Ureter (tissue), 1 donor: ENCODE measurements at places on chromosomes 11 and 22. TPM values are rescaled to one million over a fixed set of nuclear protein-coding genes. Genes with fewer than 3 reads are reported as not detected.

GRCh38 chr11:100009728-100010127 is 677.4 kb upstream of the ARHGAP42 start:
- DNase-seq, result no peak

- peak; percentile 40 for DNase-seq
These were observed 80.7 kb downstream of the CDKN1C start for GRCh38 chr11:2804701-2805387.

DNA sequence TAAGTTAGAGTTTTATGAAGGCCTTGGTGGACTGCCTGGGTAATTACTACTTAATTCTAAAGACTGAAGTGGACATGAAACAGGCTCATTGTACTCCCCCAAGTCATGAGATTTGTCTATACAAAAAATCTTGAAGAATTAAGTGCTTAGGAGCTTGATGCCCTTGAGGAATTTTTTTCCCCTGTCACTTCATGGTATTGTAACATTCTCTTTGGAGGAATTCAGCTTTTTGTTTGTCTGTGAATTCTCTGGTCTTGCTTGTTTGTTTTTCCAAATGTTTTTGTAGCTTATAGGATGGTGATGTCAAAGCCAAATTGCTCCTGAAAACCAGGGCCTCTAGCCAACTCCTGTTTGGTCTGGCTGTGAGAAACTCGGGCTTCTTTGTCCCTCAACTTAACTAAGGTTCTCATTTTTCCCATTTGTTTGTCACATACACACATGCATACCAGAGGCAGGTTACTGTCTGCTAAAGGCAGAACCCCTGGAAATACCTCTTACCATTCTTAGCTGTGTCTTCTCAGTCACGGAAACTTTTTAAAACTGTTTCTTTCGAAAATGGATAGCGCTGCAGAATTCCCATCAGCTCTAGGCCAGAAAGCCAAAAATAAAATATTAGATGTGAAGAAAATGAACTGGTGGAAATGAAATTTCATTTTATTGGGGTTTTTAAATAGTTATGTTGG is 66.9 kb downstream of the AMOTL1 start:
- no peak for DNase-seq

GRCh38 chr11:32088117-32088941 is 2.5 kb upstream of the RCN1 start:
- peak; percentile 71 for DNase-seq

GRCh38 chr11:61377461-61378160 is 14.8 kb upstream of the TMEM216 start:
- no peak for DNase-seq

- DNase-seq, result no peak
These were observed 1.5 kb downstream of the PPFIA1 start for GRCh38 chr11:70272009-70272408.

- no peak for DNase-seq
These were observed 23.7 kb downstream of the CRKL start for GRCh38 chr22:20940904-20941385.

DNA sequence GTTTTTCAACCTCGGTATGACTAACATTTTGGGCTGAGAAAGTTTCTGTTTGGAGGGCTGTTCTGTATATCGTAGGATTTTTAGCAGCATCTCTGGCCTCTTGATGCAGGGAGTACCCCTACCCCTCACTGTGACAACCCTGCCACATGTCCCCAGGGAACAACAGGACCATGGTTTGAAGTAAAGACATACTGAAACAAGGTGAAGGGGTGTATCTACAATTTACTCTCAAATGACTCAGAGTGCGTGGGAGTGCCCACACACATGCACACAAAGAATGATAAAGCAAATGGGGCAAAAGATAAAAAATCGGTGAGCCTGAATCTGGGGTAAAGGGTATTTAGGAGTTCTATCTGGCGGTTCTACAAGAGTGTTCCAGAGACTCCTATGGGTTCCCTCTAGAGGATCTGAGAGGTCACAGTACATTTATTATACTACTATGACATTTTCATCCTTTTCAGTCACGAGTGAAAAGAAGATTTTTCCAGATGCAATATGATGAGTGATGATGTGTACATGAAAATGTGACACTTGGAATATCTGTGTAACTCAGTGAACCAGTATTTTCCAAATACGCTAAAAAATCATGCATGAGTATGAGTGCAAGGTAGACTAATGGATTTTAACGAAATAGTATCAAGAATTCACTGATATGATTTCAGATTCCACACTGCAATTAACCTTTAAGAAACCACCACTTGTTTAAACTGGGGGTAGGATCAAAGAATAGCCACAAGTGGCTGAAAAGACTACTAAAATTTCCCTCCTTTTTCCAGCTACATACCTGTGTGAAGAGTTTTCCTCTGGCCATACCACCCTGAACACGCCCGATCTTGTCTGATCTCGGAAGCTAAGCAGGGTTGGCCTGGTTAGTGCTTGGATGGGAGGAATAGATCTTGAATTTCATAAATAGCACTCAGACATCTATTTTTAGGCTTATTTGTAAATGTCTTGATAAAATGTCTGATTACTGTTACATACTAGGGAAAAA is 56.3 kb upstream of the YPEL1 start:
- DNase-seq, result no peak

DNA sequence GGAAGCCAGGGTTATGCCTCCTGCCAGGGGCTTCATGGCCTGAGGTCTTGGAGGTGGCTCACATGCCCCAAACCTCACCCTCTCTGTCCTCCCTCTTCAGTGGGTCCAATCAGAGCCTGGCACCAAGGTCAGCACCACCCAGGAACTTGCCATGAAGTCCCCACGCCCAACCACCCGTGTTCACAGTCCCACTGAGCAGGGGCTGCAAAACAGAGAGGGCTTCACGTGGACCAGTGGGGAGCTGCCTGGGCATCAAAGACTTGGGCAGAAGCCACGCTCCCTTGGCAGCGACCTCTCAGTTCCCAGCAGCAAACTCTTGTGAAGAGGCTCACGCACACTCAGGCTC is 425.8 kb upstream of the B3GAT1 start:
- DNase-seq, result no peak

DNA sequence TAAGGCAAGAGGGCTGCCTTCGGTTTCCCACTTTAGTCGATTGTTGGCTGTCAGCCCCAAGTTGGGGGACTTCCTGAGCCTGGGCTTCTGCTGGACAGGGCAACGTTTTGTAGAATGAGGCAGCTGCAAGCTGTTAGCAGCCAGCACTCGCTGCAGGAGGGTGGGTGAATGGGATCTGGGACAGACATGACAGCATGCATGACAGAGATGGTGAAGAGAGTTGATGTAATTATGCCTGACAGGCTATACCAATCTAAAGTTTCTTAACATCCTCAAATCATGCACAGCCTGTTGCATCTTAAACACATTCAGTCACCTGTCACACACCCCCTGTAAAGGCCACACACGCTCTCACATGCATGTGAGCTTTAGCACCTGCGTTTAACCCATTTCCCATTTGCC is 49.2 kb downstream of the CWC15 start:
- DNase-seq, result no peak

- no peak for DNase-seq
These were observed 21.0 kb upstream of the ANO1 start for GRCh38 chr11:70057080-70057479.

GRCh38 chr11:95764267-95764898 is 25.2 kb downstream of the FAM76B start:
- DNase-seq, result no peak

GRCh38 chr22:47114813-47115517 is 352.5 kb downstream of the TBC1D22A start:
- DNase-seq, result no peak

DNA sequence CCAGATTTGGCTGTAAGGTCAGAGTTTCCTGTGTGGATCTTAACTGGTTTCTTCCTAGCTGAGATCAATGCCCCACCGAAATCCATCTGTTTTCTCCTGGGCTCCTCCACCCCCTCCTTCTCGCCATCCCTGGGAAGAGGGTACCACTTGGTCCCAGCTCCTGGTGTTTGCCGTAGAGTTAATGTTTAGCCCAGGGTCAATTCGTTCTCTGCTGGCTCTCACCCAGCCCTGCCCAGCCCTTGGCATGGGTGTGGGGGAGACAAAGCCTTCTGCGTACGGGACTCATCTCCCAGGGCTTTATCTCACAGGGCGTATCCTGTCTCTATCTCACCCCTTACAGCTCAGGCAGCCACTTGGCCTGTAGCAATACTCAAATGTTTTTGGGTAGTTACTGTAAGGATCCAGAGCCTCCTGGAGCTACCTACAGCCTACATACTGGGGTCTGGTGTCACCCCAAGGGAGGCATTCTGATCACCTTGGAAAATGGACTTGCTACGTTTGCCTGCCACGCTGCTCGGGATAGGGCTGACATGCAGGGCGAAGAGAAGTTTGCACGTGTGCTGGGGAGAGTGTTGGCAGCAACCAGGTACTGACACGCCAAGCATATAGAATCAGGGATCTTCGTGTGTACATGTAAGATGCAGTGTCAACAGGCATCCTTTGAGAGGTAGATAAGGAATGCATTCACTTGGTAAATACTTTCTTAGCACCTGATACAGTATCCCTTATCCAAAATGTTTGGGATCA is 66.1 kb downstream of the SCN3B start:
- DNase-seq, result no peak

SLC37A4 gene
- total RNA-seq, result 16.9 TPM

BAIAP2L2 gene
- total RNA-seq, result 1.4 TPM

KRTAP5-5 gene
- total RNA-seq, result not detected

ELMOD1 gene
- 0.39 TPM for total RNA-seq

OR10D3 gene
- not detected for total RNA-seq

KRTAP5-7 gene
- 5.8 TPM for total RNA-seq

CTNND1 gene
- total RNA-seq, result 426 TPM

PATE4 gene
- total RNA-seq, result not detected
